ENCODE measurements at places on chromosomes 7 and 10.

GRCh38 chr7:44735403-44736165 is 13.1 kb upstream of the ZMIZ2 start:
- no peak for DNase-seq

DNA sequence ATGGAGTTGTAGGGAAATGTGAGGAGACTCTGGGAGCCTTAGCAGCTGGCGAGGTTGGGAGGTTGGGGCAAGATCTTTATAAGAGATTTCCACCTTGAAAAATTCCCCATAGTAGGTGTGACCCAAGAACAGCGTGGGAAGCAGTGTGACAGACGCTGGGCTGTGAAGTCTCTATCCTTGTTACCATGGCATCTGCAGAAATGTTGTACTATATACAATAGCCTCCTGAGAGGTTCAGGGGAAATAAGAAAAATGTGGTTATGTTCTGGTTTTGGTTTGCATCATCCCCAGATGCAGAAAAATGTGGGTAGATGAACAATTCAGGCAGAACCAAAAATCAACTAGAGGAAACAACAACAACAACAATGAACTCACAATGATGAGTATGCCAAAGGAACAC is 498.6 kb downstream of the SH2D4B start:
- no peak for DNase-seq

- peak; percentile 65 for DNase-seq
Observed at GRCh38 chr7:47572094-47572445, 9.8 kb downstream of the TNS3 start.

DNA sequence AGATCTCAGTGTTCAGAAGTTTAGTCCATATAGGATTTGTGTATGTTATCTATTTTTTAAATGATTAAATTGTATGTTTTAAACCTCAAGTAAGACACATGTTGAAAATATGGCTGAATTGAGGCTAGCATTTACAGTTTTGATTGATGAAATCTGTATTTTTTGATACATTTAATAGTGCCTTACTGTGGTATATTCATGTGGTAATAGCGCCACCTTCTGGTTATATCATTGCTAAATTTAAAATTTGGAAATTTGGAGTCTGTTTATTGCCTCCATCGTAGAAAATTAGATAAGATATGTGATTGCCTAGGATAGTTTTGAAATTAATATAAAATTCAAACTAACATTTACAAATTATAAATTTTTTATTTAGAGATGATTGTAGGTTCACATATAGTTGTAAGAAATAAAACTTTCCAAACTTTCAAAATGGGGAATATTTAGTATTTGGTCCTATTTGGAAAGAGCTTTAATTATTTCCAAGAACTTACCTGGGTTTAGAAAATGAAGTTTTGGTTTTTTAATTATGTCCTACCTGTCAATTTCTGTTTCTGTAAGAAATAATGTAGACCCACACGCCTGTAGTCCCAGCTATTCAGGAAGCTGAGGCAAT is 19.1 kb upstream of the ARMS2 start:
- DNase-seq: peak; percentile 1

GRCh38 chr7:93226310-93226709 is at the start of gene HEPACAM2:
TSS of gene HEPACAM2 (minus strand) at chr7:93226469.
- peak; percentile 97 for DNase-seq

GRCh38 chr10:99507265-99507664 is 25.5 kb upstream of the NKX2-3 start:
- DNase-seq: no peak

GRCh38 chr10:124733571-124734245 is 10.5 kb downstream of the FAM53B start:
- no peak for DNase-seq

GRCh38 chr7:73739387-73739767 is 775 bp upstream of the ABHD11 start:
- DNase-seq: no peak

DNA sequence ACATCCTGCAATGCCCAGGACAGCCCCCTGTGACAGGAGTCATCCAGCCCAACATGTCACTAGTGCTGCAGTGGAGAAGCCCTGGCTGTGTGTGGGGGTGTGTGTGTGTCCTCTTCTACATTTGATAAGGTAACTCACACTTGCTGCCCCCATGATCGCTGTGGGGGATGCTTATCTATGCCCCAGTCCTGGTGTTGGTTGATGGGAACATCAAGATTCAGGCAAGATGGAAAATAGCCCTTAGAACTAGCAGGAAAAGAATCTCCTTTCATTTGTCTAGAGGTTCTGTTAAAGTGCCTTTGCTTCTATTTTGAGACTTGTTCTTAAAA is 52.4 kb downstream of the TCF7L2 start:
- DNase-seq: no peak

DNA sequence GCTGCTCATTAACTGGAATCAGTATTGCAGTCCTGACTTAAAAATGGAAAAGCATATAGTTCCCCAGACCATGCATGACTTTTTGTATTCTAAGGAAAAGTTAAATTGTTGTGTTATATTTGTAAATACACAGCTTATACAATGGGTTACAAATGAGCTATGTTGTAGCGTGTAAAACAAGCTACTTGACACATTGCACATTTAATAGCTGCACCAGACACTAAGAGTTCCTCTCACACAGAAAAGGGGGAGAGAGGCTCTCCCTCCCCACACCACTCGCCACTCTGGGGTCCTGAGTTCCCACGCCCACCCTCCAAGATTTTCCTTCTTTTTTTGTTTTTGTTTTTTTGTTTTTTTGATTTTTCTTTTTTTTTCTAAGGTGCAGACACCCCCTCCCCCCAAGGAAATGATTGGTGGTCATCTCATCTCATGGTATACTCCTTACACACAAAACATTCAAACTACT is 6.3 kb downstream of the KLF6 start:
- no peak for DNase-seq

GRCh38 chr10:46560381-46560780 is 3.9 kb upstream of the GPRIN2 start:
- DNase-seq: no peak

DNA sequence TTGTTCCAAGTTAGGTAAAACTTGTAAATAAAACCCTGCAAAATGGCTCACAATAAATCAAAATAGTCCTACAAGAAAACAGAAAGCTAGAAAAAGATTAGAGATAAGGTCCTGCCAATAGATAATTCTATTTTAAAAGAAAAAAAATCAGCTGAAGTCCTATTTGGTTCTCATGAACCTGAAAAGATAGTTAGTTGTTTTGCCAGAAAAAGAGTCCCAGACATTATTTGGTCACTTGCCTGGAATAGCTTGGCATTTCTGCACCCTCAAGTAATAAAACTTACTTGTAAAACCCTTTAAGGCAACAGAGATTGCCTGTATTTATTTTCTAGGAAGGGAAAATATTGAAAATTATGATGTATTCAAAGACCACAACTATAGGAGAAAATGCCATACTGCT is 47.7 kb downstream of the LRRN3 start:
- no peak for DNase-seq

- no peak for DNase-seq
Observed at GRCh38 chr10:30775779-30776591, 146.4 kb upstream of the LYZL2 start.

GRCh38 chr10:133334503-133335245 is 2.0 kb downstream of the CALY start:
- no peak for DNase-seq

GRCh38 chr10:100968863-100969186 is 479 bp upstream of the SEMA4G start:
- no peak for DNase-seq

GRCh38 chr10:73408978-73409521 is 4.8 kb downstream of the ANXA7 start:
- no peak for DNase-seq

DNA sequence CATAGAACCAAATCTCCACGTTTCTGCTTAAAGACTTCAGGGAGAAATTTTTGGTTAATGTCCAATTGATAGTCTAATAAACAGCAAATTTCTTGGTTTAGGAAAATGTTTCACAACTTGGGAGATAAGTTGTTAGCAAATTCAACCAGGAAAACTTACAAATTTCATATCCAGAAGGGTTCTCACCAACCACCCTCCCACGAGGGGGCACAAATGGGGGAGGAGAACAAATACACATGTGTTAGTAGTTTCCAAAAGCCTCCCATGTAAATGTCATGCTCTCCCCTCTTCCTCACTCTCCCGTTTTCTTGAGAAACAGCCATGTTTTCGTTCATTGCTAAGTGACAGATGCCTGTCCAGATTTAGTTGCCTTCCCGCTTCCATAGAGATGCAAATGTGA is 10.5 kb downstream of the DOCK4 start:
- DNase-seq: no peak

DNA sequence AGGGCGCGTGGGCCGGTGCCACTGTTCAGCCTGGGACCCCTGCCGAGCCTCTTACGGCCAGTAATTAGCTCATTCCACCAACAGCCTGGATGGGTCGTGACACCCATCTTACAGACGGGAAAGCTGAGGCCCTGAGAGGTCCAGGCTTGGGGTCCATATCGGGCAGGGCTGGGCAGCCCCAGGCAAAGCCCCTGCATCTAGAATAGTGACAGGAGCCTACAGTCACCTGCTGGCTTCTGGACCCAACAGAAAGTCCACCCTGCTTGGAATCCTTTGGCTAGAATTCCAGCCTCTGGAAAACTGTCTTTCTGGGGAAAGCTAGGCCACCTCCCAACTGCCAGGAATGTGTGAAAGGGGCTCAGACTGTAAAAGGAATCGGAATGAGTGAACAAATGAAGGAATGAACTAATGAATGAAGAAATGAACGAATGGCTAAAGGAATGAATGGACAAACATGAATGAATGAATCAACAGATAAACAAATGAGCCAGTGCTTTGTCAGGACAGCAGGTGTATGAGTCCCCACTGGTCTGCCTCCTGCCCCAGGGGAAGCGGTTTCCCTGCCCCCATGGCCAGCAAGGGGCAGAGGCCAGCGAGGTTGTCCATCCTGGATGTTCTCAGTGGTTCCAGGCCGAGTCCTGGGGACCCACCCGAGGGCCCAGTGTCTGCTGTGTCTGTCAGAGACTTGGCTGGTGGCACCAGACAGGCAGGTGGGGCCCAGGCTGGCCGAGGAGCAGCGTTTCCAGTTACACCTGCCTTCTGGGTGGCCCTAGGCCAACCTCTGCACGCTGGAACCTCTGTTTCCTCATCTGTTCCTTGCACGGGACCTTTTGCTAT is 24.1 kb upstream of the PDGFA start:
- no peak for DNase-seq

DNA sequence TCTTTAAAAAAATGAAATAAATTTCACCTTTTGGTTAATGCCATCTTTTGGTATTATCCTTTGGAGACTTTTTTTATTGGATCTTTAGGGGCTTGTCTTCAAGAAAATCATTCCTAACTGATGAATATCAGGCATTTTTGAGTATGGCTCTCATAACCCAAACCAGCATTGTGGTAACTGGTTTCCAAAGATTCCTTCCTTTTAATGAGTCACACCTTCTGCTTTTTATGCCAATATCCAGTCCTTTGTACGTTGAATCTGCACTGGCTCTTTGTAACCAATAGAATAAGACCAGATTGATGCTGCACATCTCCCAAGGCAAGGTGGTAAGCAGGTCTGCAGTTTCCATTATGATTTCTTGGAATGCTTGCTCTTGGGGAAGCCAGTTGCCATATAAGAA is 89.1 kb downstream of the GPR158 start:
- DNase-seq: no peak

GRCh38 chr7:44387389-44387788 is 62.0 kb upstream of the CAMK2B start:
- no peak for DNase-seq

DNA sequence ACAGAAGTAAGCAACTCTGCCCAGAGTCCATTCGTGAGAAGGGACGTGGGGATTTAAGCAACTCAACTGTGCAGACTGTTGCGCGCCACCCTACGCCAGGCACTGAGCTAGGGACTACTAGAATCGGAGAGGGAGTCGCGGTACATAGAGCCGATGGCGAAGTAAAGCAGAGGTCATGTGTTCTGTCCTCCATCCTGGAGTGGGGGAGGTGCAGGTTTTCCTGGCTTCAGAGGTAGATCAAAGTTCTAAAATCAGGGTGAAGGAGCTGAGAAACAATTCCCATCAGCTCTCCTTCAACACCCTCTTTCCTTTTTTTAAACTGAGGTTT is 23.2 kb downstream of the SLC35G1 start:
- DNase-seq: no peak

DNA sequence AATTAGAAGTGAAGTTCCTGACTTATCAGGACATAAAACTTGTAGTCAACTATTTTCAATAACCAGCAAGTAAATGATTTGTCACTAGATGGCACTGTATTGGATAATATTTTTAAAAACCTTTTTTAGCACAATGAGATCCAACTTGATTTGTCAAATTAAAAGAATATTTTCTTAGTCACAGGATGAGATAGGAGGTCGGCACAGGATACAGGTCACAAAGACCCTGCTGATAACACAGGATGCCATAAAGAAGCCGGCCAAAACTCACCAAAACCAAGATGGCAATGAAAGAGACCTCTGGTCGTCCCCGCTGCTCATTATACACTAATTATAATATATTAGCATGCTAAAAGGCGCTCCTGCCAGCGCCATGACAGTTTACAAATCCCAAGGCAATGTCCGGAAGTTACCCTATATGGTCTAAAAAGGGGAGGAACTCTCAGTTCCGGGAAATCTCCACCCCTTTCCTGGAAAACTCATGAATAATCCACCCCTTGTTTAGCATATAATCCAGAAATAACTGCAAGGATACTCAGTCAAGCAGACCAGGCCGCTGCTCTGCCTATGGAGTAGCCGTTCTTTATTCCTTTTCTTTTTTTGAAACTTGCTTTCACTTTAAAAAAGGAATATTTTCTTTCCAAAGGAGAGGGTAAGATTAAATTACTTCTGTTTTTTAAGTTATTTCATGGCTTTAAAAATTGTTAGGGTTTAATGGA is 255.7 kb upstream of the MKLN1 start:
- no peak for DNase-seq

- no peak for DNase-seq
Observed at GRCh38 chr10:110671788-110672579, 27.8 kb downstream of the RBM20 start.

DNA sequence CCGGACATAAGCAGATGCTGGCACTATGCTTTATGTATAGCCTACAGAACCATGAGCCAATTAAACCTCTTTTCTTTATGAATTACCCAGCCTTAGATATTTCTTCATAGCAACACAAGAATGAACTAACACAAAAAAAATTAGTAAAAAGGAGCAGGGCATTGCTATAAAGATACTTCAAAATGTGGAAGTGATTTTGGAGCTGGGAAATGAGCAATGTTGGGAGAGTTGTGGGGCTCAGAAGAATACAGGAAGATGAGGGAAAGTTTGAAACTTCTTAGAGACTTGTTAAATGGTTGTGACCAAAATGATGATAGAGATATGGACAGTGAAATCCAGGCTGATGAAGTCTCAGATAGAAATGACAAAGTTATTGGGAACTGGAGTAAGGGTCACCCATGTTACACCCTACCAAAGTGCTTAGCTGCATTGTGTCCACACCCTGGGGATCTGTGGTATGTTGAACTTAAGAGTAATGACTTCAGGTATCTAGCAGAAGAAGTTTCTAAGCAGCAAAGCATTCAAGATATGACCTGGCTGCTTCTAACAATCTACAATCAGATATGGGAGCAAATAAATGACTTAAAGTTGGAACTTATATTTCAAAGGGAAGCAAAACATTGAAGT is 24.2 kb downstream of the PNLIPRP3 start:
- no peak for DNase-seq

GRCh38 chr7:133349101-133349500 is 96.2 kb downstream of the EXOC4 start:
- DNase-seq: no peak

All from NCI-H2081 treated with DMSO at 0.1 percent for 48 hours (cell line).